ENCODE measurements at places on chromosomes 1 and 21.

DNA sequence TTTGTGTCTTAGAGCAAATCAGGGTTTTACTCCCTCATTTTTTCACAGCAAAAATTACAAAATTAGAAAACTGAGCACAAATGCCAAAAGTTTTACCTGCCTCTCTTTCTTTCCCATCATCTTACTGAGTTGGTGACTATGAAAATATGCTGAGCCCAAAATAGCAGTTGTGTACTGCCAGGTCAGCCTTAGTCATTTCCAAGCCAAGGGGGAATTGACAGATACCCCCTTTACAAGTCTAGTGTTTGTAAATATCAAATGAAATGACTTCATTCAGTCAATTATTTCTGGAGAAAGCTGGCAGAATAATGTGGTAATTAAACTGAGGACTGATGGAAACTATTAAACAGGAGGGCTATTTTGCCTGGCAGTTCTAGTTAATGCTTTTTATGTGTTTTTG lies 11.4 kb upstream of the GORAB start:
- DNase-seq, result no peak

- DNase-seq, result no peak
Observed at GRCh38 chr1:202568826-202569225, 141.4 kb downstream of the SYT2 start.

DNA sequence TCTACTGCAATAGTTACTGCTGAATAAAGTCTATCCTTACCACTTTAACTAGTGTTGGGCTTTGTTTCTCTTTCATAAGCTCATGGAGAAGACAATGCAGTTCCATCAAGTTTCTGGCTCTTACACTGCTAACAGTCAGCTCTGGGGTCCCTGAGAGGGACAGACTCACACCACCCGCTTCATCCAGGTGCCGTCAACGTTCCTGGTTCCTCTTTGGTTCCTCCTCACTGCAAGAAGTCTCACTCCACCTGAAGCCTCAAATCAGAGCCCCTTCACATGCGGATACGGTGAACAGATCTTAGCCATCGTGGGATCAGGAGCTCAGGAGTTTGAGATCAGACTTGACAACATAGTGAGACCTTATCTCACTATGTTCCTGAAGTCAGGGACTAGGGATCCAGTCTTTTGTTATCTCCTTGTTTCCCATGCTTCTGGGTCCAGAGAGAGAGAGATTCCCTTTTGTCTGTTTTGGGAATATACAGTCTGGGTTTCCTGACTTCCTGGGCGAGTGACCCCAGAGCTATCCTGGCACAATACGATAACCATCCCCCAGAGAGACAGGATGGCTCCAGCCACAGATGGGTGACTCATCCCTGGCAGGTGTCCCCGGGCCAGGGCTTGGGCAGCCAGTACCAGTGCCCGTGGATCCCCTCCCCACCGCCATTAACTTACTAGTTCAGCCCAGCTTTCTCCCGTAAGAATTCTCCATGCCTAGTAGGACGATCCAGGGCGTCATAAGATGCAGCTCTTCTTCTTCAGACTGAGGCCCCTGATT lies 14.3 kb upstream of the PCP4 start:
- no peak for DNase-seq

GRCh38 chr1:114155706-114156105 lies 2.0 kb upstream of the SYT6 start:
- DNase-seq, result no peak
